Myocyte (in vitro differentiated cells): ENCODE measurements at places on chromosomes 16 and 17.

- DNase-seq = no peak
These were observed 31.9 kb downstream of the ZC3H18 start for GRCh38 chr16:88602091-88602490.

DNA sequence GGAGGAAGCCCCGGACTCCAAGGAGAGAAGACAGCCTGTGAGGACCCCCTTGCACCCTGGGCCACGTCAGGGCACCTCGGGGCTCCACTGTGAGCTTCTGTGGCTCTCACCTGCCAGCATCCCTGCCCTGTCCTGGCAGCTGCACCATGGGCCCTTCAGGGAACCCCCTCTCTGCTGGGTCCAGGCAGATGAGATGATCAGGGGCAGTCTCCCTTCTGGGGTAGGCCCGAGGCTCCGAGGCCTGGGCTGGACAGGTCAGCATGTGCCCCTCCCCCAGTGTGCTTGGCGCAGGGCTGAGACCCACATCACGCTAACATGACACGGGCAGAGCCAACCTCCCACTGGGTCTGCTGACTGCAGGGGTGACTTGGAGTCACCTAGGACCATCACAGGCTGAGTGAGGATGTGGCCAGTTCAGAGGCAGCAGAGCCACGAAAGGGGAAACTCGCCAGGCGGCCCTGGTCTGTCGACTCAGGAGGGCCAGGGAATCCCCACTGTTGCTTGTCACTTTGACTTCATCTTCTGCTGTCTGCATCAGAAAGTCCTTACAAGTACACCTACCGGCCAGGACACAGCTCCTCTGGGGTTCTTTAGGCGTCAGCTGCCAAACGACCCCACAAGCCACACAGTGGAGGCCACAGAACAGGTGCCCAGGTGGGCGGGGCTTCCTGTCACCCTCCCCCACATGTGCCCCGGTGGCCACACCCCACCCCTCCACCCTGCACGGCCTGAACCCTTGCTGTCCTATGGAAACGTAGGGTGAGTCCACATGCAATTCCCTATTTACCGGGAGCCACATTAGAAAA is 2.2 kb downstream of the GALNS start:
- DNase-seq = peak; percentile 60

- DNase-seq = no peak
These were observed 15.8 kb upstream of the ITGB3 start for GRCh38 chr17:47237841-47238240.

GRCh38 chr17:21388066-21388465 is 11.9 kb downstream of the KCNJ12 start:
- DNase-seq = no peak

GRCh38 chr16:77877712-77878347 is 89.5 kb downstream of the VAT1L start:
- DNase-seq = no peak

DNA sequence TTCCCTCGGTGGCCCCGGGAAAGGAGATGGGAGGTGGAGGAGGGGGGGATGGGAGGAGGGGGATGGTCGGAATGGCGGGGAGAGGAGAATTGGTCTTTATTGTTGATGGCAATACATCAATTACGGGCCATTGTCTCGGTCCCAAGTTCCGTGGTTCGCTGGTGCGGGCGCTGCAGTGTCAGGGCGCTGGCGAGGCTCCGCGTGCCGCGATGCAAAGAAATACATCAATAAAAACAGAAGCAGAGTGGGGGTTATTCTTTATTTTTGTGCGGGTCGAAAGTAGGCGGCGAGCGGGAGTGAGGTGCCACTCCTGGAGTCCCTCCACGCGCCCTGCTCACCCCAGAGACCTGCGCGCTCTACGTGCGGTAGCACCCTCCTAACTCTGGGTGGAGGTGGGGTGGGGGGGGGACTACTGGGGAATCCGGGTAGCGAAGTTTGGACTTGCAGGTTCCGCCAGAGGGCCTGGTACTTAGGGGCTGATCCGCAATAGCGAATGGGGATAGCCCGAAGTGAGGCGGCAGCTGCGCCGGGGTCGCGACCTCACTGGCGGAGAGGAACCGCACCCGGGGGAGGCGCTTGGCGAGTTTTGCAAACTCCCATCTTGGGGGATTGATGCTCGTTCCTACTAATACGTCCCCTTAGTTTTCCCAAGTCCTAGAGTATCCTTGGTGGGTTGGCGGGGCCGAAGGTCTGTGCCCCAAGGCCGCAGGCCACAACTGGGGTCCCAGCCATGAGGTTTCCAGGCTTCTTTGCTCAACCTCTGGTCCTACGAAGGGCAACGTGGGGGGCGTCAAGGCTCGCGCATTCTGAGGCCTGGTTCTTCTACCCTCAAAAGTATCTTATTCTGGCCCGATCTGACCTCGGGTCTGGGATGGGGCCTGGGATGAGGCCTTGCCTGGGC is 3.5 kb upstream of the SALL1 start:
- no peak for DNase-seq

- DNase-seq = no peak
These were observed 35.1 kb upstream of the CD300E start for GRCh38 chr17:74658620-74659019.

DNA sequence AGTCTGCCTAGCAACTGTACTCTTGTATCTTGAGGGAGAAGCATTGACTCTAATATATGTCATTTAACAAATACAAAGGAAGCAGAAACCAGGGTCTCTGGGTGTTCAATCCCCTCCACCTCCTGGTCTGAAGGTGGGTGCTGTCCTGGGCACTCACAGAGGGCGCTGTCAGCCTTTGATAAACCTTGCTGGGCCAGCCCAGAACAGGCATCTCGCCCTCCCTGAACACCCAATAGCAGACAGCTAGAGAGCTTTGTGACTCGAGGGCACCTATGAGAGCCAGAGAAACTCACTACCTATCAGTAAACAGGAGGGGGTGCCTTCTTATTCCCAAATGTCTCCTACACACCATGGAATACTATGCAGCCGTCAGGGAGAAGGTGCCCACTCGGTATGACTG is 6.4 kb upstream of the PIPOX start:
- DNase-seq = no peak

- DNase-seq = no peak
These were observed 7.8 kb downstream of the SLC47A1 start for GRCh38 chr17:19541445-19541844.

DNA sequence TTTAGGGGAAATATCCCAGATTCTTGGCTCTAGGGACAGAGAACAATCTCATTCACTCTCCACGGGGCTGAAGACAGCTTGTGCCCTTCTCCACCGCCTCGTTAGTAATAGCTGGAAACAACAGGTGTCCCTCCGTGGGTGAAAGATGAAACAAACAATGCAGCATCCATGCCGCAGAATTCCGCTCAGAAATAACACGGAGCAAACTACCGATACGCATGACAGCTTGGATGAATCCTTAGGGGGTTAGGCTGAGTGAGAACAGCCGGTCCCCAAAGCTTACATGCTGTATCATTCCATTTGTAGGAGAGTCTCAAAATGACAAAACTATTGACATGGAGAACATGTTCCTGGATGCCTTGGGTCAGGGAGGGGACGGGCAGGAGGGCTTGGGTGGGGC is 29.4 kb upstream of the CACNG1 start:
- DNase-seq = peak; percentile 93

DNA sequence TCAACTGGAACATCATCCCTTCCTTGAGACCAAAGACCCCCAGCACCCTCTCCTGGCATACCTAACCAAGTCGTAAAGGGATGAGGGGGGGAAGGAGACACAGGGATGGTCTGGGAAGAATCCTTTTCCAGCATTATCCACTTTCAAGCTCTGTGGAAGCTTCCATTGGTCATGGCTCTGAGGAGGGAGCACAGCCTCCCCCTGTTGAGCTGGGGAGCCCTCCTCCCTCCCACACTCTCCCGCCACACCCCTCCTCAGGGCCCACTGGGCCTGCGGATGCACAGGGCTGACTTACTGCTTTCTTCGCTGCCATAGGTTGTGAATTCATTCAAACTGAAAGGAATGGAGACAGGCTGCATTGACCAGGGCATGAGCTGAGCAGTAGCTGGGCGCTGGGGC is 12.4 kb downstream of the CSF3 start:
- no peak for DNase-seq

GRCh38 chr17:66671156-66671555 is 163.8 kb upstream of the CACNG5 start:
- DNase-seq = no peak

DNA sequence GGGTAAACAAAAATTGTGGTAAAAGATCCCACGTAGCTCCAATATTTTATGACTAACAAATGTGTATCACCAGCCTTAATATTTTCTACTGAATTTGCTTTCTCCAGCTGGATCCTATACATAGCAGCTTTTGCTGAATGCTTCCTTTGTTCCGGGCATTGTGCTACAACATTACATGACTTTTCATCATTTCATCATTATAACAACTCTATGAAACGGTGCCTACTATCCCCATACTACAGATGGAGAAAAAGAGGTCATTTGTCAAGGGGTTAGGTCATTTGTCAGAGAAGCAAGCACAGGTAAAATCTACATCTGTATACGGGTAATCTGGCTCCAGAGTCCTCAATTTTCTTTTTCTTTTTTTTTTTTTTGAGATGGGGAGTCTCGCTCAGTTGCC is 74.3 kb downstream of the KANSL1 start:
- no peak for DNase-seq

DNA sequence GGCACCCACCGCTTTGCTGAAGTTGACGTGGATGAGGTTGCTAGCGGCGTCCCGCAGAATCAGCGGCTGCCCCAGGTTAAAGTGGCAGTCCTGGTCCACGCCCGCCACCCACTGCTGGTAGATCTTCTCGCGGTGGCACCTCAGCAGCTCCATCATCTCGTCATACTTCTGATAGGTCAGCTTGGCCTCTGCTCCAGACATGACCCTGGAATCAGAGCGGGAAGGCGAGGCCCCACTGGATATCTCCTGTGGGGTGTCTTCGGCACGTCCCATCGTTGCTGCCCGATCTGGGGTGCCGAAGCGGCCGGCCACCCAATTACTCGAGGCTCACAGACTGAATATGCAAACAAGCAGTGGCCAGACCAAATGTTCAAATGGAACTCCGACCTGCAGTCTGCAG is 16.5 kb downstream of the DNAH17 start:
- no peak for DNase-seq

DNA sequence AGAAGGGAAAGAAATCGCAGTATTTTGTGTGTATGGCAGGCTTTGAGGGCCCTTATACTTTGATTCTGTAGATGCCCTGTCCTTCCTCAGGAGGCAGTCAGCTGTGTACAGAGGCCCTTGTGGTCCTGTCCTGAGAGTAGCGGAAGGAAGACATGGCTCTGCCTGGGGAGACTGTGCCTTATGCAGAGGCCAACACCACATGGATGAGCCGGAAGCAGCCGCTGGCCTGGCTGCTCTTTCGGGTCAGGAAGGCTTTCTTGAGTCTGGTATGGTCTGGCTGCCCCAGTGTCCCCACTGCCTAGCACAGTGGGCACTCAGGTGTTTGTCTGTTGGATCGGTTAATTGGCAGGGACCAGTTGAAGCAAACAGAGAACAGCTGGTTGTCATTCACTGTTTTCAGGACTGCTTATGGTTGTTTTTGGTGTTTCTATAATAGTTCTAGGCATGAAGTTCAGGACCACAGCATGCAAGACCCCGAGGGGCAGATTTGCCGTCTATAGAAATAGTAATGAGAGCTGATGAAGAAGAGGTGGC is 12.4 kb downstream of the USP10 start:
- DNase-seq = no peak

DNA sequence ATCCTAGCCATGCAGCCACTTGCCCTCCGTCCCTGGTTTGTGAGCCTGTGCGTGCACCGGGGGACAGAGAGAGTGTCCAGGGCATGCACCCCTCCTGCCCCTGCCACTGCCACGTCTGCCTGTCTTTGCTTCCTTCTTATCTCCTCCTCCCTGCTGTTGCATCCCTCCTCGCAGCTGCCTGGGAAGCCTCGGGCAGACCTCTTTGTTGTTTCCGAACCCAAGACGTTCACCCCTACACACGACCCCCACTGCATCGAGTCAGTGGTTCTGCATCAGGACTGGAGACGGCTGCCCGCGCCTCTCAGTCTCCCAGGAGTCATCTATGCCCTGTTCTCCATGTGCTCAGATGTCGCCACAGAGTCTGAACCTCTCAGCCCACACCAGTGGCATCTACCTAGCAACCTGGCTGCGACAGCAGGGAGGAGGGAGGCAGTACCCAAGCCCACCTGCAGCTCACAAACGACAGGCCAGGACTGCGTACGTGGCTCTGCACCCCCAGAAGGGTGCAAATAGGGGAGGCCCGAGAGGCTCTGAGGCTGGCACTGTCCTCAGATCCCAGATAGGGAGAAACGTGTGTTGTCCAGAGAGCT is 5.2 kb downstream of the TIMP2 start:
- no peak for DNase-seq

GRCh38 chr16:84547546-84548061 is 43.1 kb upstream of the MEAK7 start:
- no peak for DNase-seq

DNA sequence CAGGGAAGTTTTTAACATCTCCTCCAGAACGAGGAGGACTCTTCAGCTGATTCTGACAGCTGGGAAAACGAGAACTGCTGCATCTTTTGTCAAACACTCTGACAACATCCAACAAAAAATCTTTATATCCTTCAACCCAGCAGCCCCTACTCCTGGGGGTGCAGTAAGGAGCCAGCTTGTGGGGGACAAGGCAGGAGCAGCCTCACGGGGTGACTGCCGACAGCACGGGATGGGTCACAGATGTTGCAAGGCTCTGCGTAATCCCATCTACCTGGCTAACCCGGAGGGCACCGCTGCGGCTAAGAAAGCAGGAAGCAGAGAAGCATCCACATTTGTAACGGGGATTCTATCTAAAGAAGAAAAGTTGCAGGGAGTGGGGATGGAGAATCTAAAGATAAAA is 28.6 kb downstream of the WDR45B start:
- DNase-seq = no peak

DNA sequence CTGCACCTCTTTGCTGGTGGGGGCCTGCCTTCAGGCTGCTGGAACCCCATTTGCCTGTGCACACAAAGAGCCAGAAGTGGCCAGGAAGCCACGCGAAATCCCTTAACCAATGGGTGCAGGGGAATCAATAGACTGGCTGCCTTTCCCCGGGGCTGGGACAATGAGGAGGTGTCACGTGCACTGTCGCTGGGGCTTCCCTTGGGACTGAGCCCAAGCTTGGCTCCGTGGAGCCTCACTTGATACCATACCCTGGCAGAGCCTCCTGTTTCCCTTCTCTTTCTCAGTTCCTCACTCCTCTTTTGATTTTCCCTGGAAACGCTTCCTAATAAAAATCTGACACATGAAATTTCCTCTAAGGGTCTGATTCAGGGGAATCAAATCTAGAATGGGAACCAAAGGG is 38.8 kb upstream of the C16orf82 start:
- DNase-seq = no peak
